ENCODE measurements at places on chromosomes 6 and 20.

GRCh38 chr20:37598100-37598543, 70.4 kb upstream of the BLCAP start:
- no peak for DNase-seq

GRCh38 chr20:1209447-1210387, 6.5 kb downstream of the C20orf202 start:
- DNase-seq = no peak

DNA sequence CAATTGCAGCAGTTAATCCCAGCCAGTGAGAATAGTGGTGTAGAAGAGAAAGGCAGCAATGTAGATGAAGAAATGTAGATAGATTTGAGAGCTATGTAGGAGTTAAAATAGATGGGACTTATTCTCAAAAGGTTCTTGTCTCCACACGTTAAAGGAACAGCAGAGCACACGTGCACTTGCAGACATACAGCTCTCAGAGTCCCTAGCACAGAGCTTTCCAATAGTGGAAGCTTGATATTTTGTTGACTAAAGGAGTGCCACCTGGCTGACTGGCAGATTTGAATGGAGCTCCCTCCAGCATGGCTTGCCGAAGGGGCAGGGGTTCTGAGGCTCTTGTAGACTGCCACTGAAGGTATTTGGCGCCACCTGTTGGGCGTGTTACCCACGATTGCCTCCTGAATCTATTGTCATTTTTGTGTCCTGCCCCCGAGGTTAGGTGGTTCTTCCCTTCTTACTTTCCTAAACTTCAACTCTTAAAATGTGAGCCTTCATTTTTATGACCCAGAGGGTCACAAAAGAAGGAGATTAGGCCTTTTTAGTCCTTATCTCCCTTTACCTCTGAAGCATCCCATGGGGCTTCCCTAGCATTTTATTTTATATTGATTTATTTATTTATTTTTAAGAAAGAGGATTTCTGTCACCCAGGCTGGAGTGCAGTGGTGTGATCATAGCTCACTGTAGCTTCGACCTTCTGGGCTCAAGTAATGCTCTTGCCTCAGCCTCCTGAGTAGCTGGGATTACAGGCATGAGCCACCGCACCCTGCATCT, 16.4 kb downstream of the BRD2 start:
- DNase-seq = peak; percentile 76

DNA sequence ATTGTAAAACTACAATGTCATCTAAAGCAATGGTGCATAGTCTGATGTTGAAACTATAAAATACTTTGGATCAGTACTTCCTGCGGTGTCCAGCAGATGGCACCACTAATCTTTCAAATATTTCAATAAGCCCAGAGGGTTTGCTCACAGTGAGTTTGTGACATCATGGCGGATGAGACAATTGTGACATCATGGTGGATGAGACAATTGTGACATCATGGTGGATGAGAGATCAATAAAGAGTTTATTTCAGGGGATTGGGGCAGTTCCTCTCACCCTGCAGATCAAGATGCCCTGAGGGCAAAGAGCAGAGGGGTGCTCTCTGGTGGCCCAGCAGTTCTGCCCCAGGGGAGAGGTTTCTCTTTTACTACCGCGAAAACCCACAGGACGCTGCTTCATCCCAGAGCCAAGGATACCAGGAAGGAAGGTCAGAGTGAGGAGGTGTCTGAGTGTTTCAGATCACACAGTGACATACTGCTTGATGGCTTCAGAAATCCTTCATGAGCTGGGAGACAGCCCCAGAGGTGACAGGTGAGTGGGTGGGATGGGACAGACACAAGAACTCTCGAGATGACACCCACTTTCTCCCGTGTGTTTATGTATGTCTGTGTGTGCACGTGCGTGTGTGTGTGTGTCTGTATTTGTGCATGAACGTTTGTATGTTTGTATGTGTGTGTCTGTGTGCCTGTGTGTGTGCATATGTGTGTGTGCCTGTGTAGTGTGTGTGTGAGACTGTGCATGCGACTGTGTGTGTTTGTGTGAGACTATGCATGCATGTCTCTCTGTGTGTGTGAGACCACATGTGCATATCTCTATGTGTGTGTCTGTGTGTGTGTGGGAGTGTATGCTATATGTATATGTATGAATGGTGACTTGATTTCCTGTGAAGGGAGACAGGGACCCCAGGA, 7.3 kb upstream of the ULBP2 start:
- DNase-seq = no peak

DNA sequence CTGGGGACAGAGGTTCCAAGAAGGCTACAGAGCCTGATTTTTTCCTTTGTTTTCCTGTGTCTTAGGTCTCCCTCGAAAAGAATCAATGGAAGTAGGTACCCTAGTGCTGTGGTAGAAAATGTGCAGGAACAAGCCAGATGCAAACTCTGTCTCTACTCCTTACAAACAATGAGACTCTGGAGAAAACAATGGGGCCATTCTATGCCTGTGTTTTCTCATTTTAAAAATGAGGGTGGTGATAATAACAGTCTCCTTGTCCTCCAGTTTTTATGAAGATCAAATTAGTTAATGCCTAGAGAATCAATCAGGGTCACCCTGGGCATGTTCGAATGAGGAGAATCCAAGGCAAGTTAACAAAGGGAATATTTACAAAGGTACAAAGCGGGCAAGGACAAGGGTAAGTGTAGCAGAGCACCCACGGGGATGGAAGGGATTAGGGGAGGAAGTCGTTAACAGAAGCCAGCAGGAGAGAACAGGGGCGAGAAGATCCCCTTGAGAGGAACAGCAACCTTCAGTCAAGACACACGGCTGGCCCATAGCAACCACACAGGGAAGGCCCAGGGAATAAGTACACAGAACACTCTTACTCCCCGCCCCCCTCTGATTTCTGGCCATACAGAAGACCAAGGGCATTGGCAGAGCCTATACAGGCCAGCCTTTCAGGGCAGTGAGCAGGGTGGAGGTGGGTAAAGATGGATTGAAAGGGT, 342.8 kb downstream of the PTPRT start:
- no peak for DNase-seq

- DNase-seq = no peak
These were observed 49.5 kb upstream of the LY86 start for GRCh38 chr6:6539036-6539435.

DNA sequence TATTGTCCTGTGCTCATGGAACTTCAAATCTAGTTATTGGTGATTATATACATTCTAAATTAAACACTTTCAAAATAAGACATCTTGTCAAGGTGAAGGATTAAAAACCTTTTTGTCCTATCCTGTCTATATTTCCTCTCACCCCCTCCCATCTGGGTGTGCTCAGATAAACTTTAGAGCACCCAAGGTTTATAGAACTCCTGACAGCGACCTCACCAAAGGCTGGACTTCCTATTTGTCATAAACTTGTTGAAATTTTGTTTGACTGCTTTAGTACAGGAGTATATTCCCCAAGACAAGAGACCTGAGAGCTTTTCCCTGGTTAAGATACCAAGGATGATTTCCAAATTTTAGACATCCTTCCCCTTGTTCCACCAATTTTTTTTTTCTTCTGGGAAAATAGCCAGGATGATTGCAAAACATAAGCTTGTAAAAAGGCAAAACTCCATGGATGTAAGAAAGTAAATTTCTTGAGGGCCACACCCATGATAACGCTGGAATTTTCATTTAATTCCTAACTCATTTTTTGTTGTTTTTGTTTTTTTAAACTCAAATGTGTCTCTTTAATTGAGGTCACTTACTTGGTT, 33.0 kb downstream of the CARMIL1 start:
- DNase-seq = no peak

DNA sequence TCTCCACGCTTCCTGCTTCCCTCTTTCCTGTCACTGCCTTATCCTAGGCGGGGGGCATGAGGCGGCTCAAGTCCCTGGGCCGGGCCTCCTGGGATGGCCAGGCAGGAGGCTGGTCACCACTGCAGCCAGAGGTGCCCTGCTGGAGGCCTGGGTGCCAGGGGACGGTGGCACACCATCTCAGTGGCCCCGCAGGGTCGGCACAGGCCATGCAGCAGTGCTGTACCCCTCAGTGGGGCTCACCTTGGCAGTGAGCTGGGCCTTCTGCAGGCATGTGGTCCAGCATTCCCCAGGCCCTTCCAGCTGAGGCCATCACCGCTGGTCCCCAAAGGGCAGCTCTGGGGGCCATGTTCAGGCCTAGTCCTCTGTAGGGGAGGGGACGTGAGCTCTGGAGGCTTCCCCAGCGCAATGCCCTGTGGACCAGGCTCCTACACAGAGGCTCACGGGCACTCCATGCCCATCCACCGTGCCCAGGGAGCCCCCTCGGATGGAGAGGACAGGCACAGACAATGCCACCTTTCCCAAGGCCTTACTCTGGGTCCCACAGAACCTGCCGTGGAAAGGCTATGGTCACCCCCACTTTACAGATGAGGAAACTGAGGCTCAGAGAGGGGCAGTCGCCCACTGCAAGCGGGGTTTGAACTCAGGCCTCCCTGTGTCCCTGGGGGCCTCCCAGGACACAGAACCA, 123.8 kb downstream of the TAF4 start:
- no peak for DNase-seq

DNA sequence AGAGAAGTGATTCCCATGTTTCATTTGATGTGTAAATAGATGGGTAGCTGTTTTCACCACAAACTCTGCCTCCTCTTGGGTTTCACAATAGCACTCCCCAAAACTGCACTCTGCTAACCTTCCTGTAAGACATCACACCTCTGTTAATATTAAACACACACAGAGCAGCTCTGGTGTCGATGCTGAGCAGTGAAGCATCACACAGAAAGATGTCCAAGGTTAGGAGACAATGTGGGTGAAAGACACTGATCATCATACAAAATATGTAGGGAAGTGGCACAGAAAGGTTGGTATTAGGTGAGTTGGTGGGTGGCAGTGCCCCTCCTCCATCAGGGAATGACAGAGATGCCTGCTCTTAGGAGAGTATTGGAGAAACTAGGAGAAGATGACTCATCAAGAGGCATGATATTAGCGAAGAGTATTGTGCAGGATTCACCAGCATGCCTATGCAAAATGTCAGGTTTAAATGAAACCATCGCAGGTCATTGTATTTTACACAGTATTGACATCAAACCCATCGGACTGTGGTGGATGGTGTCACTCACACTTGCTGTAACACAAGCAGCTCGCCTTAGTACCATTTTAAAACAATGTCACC, 199.7 kb downstream of the TBXT start:
- no peak for DNase-seq

GRCh38 chr6:78781001-78781400, 86.3 kb upstream of the IRAK1BP1 start:
- DNase-seq = no peak

- DNase-seq = no peak
These were observed 145.6 kb upstream of the MANEA start for GRCh38 chr6:95431637-95432228.

- no peak for DNase-seq
These were observed 94.3 kb downstream of the JPH2 start for GRCh38 chr20:44092551-44093248.

- DNase-seq = no peak
These were observed 187.1 kb upstream of the MAN1A1 start for GRCh38 chr6:119536666-119537065.

GRCh38 chr6:8736156-8736895, 301.0 kb upstream of the SLC35B3 start:
- no peak for DNase-seq

DNA sequence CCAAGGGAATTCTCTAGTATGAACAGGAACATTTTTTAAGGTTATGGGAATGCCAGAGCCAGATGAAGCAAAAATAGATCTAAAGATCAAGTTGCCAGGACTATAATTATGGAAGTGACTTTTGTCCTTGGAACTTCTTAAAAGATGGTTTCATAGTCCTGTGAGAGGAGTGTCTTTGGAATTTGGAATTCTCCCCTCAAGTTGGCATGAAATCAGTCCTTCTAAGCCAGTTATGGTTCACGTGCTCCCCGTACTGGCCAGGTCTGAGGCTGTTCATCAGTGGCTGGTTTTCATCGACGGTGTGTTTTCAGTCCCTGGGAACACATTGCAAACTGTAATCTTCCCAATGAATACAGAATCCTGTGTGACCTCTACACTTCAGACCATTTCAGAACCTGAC, 63.1 kb downstream of the VGLL2 start:
- DNase-seq = no peak

- no peak for DNase-seq
These were observed 853.8 kb upstream of the FLRT3 start for GRCh38 chr20:15191082-15191723.

DNA sequence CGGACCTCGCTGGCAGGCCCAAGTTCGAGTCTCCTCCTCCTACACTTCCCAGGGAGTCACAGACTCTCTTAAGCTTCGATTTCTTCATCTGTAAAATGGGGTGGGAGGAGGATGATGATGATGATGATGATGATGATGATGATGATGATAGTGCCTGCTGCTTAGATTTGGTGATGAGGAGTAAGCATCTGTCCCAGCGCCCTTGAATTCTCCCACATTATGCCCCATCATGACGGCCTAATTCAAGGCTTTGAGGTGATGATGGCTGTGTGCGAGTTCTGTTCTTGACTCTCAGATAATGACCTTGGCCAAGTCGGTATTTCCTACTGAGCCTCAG, 487 bp upstream of the KIAA1755 start:
- DNase-seq = no peak

GRCh38 chr20:45152405-45152804, 22.3 kb upstream of the PI3 start:
- DNase-seq = no peak

GRCh38 chr6:169229615-169230321, 23.9 kb downstream of the THBS2 start:
- no peak for DNase-seq

DNA sequence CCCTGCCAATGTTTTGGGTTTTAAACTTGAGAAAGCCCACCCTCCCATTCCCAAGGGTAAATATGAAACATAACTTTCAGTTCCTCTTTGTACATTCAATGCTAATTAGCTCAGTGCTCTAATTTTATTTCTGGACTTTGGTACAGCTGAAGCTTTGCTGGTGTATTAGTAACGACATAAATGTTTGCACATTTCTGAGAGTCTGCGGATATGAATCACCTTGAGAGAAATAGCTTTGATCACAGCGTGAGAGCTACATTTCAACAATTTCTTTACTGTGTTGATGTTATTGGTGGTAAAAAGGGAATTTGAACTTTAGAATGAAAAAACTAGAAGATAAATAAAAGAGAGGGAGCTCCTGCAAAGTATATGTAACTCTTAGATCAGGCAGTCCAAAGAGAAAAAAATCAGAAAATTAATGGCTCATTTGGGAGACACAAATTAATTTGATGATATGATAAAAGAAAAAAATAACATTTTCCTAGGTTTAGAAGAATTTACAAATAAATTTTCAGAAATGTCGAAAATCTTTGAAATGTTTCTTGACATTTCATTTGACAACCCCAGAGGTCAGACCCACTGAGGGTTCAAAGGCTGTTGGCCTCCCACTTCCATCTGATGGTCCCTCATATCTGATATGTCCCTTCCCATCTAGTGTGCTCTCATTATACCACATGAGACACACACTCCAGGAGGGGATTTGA, 38.5 kb upstream of the CAP2 start:
- no peak for DNase-seq
